ENCODE measurements at places on chromosomes 3 and 15.

DNA sequence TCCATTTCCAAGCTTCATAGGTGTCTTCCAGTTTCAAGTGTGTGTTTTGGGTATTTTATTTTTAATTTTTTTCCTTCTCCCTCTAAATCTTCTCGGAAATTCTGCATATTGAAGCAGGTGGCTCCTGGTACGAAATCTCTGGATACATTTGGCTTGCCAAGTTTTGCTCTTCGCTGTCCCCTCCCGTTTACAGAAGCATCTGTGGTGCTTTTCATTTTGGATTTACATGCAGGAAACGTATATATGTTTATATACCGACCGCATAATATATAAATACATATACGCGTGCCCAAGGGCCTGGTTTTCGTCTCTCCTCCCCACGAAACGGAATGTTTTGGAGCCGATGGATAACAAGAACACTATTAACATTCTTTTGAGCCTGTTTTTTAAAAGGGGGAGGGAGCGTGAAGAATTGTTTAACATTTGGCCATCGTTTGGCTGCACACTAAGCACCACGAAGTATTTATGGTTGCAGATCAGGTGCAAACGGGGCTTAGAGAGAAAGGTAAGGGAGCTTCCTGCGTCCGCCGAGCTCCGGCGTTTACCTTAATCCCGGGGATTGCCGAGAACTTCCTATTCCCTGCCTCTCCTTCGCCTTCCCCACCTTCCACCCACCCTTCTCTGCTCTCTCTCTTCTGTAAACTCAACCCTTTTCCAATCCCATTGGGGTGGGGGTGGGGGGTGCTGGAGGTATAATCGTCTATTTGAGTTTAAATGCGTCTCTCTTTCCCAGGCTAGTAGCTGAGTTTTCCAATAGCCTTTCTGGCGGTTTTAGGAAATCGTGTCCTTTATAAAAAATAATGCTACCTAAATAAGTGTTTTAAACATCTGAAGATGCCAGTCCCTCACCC, 1.1 kb upstream of the NLGN1 start:
- DNase-seq, result no peak

DNA sequence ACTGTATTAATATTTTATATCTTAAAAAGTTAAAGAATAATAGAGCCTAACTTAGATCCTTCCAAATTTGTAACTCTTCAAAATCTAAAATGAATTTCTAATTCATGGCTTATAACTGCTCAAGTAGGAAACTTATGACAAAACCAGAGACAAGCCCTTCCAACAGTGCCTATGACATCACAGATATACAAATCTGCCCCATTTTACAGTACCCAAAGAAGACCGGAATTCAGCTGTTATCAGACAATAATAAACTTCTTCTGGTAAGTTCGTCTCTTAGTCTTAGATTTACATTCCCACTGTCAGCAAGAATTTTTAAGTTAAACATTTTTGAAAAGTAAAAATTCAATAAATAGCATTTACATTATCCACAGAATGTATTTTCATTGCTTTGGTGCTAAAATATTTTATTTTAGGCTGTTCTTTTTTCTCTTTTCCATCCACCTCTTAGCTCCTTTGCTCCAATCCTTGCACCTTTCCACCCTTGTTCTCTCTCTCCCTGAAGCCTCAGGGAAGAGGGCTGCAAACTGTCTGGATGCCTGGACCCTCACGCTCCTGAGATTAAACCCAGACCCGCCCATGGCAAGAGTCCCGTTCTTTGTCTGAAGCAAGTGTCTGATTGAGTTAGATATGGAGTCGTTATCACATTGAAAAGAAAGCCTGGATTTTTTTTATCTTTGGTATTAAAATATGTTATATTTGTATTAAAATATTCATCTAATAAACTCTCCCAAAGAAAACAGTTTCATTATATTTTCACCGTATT, 312.7 kb downstream of the ZBTB20 start:
- DNase-seq, result no peak

- DNase-seq, result no peak
Measured at GRCh38 chr3:88041005-88041404, 17.8 kb downstream of the CGGBP1 start.

DNA sequence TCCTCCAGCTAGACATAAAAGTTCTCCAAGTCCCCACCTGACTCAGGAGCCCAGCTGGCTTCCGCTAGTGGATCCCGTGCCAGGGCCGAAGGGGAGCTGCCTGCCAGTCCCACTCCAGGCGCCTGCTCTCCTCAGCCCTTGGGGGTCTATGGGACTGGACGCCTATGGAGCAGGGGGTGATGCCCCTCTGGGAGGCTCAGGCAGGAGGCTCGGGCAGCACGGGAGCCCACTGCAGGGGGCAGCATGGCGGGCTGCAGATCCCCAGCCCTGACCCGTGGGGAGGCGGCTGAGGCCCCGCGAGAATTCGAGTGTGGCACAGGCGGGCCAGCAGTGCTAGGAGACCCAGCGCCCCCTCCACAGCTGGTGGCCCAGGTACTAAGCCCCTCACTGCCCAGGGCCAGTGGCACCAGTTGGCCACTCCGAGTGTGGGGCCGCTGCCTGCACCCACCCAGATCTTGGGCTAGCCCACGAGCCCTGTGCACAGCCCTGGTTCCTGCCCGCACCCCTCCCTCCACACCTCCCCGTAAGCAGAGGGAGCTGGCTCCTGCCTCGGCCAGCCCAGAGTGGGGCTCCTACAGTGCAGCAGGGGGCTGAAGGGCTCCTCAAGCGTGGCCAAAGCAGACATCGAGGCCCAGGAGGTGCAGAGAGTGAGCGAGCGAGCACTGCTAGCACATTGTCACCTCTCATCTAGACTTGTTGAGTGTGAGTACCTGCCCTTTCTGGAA, 221.3 kb upstream of the NSMCE3 start:
- no peak for DNase-seq

DNA sequence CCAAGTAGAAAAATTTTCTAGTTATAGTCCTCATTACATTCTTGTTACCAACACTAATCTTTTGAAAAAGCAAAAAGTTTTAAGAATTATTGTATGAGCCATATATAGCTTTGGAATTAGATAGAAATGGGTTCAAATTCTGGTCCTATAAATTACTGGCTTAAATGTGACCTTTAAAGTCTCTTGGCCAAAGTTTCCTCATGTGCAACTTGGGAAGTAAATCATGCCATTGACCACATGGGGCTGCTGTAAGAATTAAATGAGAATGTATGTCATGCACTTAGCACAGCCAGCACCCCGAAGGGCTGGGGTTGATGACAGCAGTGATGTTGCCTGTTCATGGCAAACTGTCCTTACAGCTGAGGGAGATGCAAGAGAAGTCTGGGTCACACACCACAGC, 108.3 kb downstream of the TOP2B start:
- no peak for DNase-seq

- DNase-seq, result no peak
Measured at GRCh38 chr15:31254431-31255175, 72.0 kb upstream of the KLF13 start.

DNA sequence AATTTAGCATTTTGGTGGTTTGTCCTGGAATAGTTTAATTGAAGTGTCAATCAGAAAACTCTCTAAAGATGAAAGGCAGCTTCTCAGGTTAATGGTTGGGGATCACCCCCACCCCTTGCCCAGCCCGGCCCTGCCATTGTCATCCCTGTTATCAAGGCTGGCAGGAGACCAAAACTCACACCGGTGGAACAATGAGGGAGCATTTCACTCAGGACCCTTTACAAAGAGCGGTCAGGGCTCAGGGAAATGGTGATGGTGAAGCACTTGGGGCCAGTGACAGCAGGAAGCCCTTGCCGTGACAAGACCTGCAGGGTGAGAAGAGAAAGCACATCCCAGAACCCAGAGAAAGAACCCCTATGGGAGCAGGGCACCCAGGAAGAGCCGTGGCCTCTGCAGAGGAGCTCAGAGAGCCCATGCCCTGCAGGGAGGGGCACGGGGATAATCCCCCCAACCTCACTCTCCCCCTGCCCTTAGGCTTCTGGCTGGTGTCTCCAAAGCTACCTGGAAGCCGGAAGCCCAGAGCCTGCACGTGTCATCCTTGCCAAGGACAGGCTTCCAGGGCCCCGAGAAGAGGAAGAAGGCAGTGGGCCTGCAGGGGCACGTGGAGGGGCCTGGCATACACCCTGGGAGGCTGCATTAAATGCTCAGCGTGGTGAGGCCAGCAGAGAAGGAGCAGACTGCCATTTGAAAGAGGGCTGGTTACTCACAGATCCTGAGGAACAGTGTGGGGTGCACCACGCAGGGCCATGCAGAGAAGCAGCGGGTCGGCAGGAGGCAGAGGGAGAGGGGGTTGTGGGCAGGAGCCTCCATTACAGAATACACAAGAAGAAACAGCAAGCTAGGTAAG, 80.6 kb upstream of the PRR20G start:
- DNase-seq, result no peak

- DNase-seq, result no peak
Measured at GRCh38 chr15:55909036-55909811, 84.2 kb downstream of the NEDD4 start.

GRCh38 chr3:13231781-13232666, 158.8 kb upstream of the IQSEC1 start:
- DNase-seq, result no peak

- no peak for DNase-seq
Measured at GRCh38 chr3:67558426-67558825, 96.0 kb downstream of the SUCLG2 start.

DNA sequence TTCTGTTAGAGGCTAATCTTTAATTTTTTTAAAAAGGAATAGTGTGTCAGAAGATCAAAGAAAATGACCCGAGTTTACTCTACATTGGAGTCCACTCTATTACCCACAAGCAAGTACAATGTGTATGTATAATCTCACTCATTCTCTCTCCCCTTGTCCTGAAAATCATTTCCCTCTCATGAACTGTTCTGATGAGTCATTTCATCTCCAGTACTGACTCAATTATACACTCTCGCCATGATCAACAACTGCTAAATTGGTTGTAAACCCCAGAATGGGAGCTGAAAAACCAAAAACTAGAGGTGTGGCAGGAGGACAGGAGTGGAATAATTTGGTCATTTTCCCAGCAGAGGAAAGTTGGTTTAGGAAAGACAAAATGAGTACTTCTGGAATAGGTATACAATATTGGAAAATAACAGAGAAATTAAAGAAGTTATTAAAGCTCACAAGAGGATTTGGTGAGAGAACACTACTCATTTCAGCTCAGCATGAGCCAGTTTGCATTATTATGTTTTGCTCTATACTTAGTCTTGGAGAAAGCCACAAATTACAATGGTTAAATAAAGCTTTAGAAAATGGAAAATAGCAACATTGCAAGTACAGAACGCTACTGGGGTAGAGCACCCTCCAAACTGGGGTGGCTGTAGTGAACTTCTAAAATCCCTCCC, 144.3 kb upstream of the PFN2 start:
- no peak for DNase-seq

- DNase-seq, result no peak
Measured at GRCh38 chr3:28008235-28008634, 233.2 kb upstream of the CMC1 start.

DNA sequence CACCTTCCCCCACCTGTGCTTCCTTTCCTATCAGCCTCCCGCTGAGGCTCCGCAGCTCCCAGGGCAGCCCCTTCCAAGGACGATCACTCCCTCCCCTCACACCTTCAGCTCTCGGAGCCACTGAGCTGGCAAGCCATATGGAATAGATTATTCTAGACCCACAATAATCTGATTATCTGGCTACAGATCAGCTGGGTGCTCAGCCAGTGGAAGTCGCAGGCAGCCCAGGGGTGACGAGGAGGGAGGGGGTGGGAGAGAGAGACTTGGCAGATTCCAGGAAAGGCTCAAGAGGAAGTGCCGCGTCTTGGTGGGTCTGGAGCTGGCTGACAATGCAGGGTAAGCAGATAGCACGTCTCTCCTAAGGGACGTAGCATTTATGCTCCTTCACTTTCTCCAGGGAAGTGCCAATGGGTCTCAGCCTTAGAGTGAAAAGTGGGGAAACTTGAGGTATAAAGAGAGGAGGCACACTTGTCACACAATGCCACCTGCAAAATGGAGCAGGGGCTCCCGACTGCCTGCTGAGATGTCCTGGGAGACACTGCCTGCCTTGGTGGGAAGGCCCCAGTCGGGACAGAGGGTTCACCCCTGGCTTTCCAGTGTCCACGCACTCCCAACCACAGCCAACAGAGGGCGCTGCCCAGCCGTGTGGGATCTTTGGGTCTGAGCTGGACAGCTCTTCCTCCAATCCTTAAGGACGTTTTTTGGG, 9.4 kb upstream of the MESP1 start:
- peak; percentile 55 for DNase-seq

GRCh38 chr15:85462029-85462428, 81.6 kb downstream of the AKAP13 start:
- no peak for DNase-seq

DNA sequence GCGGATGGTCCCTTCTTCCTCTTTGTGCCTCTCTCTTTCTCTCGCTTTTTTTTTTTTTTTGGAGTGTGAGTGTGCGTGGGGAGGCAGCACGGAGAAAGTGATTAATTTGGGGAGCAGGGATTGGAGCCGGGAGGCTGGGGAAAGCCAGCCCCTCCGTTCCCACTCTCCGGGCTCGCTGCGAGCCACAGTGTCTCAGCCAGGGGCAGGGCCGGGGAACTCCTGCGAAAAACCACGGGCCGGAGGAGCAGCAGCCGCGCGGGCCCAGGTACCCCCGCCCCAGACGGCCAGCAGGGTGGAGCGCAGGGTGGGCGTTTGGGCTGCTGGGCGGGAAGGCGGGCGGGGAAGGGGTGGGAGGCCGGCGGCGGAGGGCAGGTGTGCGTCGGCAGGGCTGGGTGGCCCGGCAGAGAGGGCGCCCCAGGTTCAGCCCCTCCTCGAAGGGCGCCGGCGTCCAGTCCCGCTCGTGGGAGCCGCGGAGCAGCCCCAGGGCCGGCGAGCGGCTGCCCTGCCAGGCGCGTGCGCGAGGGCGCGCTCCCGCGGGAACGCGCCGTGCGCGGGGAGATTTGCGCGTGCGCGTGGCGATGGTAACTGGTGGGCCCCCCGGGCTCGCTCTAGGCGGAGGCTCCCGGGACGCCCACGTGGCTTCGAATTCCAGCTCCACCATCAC, 1.4 kb downstream of the CHL1 start:
- DNase-seq, result no peak

- DNase-seq, result no peak
Measured at GRCh38 chr3:174685796-174686195, 173.3 kb upstream of the NAALADL2 start.

- DNase-seq, result no peak
Measured at GRCh38 chr15:71811752-71812735, 1.7 kb downstream of the NR2E3 start.

DNA sequence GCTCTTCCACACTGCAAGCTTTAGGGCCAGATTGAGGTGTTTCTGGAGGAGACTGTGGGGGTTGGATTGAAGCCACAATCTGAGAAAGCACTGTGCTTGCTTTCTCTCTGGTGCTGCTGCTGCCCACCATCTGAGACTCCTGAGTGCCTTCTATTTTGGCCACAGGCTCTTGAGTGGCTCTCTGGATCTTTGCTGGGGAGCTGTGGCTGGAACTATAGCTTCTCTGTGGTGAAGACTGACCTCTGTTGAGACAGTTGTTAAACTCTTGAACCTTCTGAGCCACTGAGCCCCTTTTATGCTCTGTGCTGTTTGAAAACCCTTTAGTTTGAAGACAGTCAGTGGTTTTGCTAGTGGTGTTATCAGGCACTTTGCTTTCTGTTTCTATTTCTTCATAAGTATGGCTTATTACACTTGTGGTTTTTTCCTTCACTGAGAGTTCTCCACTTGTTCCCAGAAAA, 108.7 kb upstream of the TSPAN3 start:
- no peak for DNase-seq
